ENCODE measurements at places on chromosomes 6 and 20. TPM values are rescaled to one million over a fixed set of nuclear protein-coding genes. Genes with fewer than 3 reads are reported as not detected.

The DDX39B gene
- total RNA-seq: 794 TPM

The TRIM31 gene
- total RNA-seq: not detected

The MYMX gene
- 4.7 TPM for total RNA-seq

The SMOC2 gene
- total RNA-seq: 7.7 TPM

The BIRC7 gene
- total RNA-seq: not detected

The VSTM2L gene
- 1.3 TPM for total RNA-seq

The ID4 gene
- 8.3 TPM for total RNA-seq

The MYL9 gene
- total RNA-seq: 193 TPM

- no peak overlapping the region for H3K4me3 ChIP-seq
- H3K27me3 ChIP-seq: no peaks in the 10 kb centered on the region
- H3K4me1 ChIP-seq: peaks cover 6% of the 10 kb centered on the region
- DNase-seq: no peak
- no peaks in the 10 kb centered on the region for H3K36me3 ChIP-seq
These were observed 29.2 kb upstream of the BCAS4 start for GRCh38 chr20:50765674-50766073.

- H3K4me1 ChIP-seq: no peaks in the 10 kb centered on the region
- no peak overlapping the region for H3K4me3 ChIP-seq
- no peaks in the 10 kb centered on the region for H3K36me3 ChIP-seq
- H3K27me3 ChIP-seq: no peaks in the 10 kb centered on the region
These were observed 75.5 kb upstream of the HMGCLL1 start for GRCh38 chr6:55654445-55654844.

DNA sequence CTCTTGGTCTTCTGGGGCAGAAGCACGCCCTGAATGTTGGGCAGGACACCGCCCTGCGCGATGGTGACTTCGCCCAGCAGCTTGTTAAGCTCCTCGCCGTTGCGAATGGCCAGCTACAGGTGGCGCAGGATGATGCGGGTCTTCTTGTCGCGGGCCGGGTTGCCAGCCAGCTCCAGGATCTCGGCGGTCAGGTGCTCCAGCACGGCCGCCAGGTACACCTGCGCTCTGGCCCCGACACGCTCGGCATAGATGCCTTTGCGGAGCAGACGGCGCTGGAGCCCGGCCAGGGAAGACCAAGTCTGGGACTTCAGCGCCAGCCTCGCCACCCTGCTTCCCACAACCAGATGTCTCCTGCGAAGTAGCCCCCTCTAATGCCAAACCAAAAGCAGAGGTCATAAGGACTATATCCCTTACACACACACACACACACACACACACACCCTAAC lies 8.0 kb upstream of the SLC17A3 start:
- no peak overlapping the region for H3K27ac ChIP-seq
- H3K4me1 ChIP-seq: no peaks in the 10 kb centered on the region
- H3K36me3 ChIP-seq: no peaks in the 10 kb centered on the region
- peak overlapping the region; percentile 44 for H3K4me3 ChIP-seq
- peak; percentile 72 for DNase-seq

- no peaks in the 10 kb centered on the region for H3K27me3 ChIP-seq
- H3K4me1 ChIP-seq: no peaks in the 10 kb centered on the region
- DNase-seq: no peak
- H3K4me3 ChIP-seq: no peak overlapping the region
These were observed 83.4 kb upstream of the BMP5 start for GRCh38 chr6:55958790-55959189.

GRCh38 chr20:16672299-16672698 lies 57.5 kb upstream of the SNRPB2 start:
- H3K36me3 ChIP-seq: no peaks in the 10 kb centered on the region
- no peak overlapping the region for H3K27ac ChIP-seq
- no peaks in the 10 kb centered on the region for H3K27me3 ChIP-seq
- H3K4me3 ChIP-seq: no peak overlapping the region

DNA sequence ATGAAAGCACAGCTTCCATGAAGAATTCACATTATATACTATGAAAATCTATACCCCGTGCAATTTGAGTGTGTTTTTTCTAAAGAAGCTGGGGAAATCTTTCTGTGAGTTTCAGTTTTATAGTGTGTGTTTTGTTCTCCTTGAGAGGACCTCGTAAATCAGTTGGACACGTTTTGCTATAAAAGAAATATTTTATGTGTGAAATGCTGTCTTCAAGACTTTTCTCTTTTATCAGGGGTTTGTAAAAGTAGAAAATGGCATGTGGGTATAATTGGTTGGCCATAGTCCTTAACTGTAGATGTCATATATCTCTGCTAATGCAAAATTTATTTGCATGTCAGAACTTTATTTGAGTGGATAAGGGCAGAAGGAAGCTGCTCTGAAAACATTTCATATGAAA lies 186.2 kb downstream of the CDH4 start:
- H3K36me3 ChIP-seq: no peaks in the 10 kb centered on the region
- no peaks in the 10 kb centered on the region for H3K27me3 ChIP-seq
- H3K4me3 ChIP-seq: no peak overlapping the region
